Right forelimb (tissue), 1 donor: ENCODE measurements at places on chromosomes 13 and 19.

- DNase-seq = peak; percentile 98
Observed at GRCh38 chr19:18224525-18225354, 1.5 kb downstream of the PDE4C start.

- DNase-seq = no peak
Observed at GRCh38 chr19:50162988-50163387, at the start of gene IZUMO2. TSS of gene IZUMO2 (minus strand) at chr19:50163281. CDS start at chr19:50163194, 87 bp downstream.

- no peak for DNase-seq
Observed at GRCh38 chr19:53123400-53123799, 9.3 kb downstream of the ZNF415 start.

DNA sequence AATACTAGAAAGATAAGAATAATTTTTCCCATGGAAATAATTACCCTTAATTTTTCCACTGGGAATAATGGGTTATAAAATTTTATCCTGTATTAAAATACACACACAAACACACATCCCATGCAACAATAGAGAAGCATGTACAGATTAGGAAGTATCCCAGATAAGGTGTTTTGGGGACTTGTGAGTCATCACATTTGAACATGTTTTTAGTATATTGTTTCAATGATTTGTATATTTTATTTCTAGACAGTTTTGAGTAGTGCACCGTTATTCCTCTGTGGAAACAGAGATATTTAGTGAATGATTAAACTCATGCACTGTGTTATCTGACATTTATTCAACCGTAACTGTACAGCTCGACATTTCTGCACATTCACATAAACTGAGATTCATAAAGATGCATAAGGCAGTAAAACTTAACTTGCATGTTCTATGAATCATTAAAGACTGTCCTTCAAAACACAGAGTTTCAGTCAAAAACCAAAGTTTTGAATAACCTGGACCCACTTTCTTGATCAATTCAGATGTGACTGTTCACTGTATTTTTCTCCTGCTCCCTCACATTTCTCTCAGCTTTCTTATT is 30.1 kb downstream of the KLF12 start:
- no peak for DNase-seq

DNA sequence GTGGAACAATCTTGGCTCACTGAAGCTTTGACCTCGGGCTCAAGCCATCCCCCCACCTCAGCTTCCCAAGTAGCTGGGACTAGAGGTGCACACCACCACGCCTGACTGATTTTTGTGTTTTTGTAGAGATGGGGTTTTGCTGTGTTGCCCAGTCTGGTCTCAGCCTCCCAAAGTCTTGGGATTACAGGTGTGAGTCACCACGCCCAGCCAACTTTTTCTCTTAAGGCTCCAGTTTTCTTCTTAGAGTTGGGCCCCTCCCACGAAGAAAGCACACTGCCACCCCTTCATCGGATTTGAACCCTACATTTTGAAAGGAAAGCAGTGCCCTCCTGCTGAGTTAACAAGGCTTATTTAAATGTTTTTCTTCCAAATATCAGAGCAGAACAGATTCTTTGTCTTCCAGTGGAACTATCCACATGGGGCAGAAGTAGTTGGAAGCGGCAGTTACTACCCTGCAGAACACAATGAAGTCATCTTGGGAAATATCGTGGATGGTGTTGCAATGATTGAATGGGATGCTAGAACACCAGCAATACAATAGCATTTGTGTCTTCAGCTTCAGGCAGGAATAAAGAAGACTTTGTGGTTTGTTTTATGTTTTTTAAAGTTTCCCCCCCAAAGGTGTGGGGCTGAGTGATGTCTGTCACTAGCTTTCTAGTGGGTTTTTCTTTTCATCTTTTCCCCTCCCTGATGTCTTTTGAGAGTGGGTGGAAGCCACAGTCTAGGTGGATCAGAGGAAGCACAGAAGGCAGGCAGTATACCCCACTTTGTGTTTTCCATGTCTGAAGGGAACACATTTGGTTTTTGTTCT is 8.9 kb downstream of the ACTN4 start:
- no peak for DNase-seq

- DNase-seq = no peak
Observed at GRCh38 chr13:79196366-79196765, 209.7 kb downstream of the RBM26 start.
